ENCODE measurements at places on chromosomes 6 and 20. TPM values are rescaled to one million over a fixed set of nuclear protein-coding genes. Genes with fewer than 3 reads are reported as not detected.

DNA sequence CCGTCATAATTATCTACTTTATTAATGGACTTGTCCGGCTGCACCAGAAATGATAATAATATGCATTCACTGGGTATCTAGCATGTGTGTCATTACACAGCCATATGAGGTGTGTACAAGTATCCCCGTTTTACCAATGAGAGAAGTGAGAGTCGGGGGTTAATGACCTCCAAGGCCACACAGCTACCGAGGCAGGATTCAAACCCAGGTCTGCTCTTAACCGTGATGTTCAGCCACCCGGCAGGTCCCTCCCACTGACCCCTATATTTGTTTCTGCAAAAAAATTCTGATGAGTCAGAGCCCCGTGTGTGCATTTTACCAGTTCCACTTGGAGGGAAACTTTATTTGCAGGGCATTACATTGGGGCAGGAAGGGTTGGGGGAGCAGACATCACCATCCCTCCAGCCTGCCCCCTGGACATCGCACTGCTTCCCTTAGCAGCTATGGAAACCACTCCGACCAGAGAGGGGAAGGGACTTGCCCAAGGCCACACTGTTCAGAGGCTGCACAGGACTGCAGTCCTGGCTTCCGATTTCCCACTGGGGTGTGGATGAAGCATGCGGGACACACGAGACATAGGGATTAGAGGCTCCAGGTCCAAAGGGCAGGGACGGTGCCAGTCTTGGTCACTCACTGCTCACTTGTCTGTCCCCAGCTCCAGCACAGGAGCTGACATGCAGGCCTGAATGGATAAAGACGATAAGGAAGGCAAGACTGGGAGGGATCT, 10.1 kb upstream of the SRC start:
- DNase-seq, result no peak
- no peaks in the 10 kb centered on the region for H3K27me3 ChIP-seq
- no peak overlapping the region for H3K4me3 ChIP-seq
- peak overlapping the region; percentile 78 for H3K27ac ChIP-seq
- H3K4me1 ChIP-seq, result peaks cover 38% of the 10 kb centered on the region
- H3K36me3 ChIP-seq, result no peaks in the 10 kb centered on the region

DNA sequence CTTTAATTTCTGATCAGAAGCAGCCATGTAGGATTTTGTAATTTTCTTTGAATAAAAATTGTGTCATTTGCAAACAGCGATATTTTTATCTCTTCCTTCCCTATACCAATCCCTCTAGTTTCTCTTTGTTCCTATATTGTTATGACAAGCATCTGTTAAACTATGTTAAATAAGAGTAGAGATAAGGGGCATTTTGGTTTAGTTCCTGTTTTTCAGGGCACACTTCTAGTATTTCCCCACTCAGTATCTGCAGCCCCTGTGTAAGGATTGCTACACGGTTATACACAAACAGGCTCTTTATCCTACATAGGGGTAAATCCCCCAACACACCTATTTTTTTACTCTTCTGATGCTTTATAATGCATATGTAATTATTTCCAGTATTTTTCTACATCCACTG, 42.1 kb downstream of the TRERF1 start:
- no peaks in the 10 kb centered on the region for H3K36me3 ChIP-seq
- no peak overlapping the region for H3K4me3 ChIP-seq
- H3K27me3 ChIP-seq, result no peaks in the 10 kb centered on the region
- peaks cover 40% of the 10 kb centered on the region for H3K4me1 ChIP-seq
- no peak overlapping the region for H3K27ac ChIP-seq

- DNase-seq, result no peak
- H3K27ac ChIP-seq, result no peak overlapping the region
- H3K4me1 ChIP-seq, result no peaks in the 10 kb centered on the region
- no peaks in the 10 kb centered on the region for H3K36me3 ChIP-seq
These were observed 25.5 kb downstream of the LMBRD1 start for GRCh38 chr6:69771158-69771906.

DNA sequence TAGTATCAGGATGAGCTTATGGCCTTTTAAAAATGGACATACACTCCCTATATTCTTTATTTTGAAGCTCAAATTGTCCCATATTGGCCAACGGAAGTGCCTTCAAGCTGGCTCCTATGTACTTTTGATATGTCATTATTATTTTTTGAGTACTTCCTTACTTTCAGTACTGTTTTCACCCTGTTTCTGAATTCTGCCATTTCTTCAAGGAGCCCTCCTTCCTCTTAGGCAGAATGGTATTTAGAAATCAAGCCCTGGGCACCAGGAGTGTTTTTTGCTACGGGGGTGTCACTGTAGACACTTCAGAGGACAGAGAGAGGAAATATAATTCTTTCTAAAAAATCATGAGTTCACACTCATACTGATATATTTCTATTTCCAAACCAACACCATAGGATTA, 5.5 kb upstream of the MYLK4 start:
- H3K27ac ChIP-seq, result no peak overlapping the region
- H3K27me3 ChIP-seq, result no peaks in the 10 kb centered on the region
- H3K4me3 ChIP-seq, result no peak overlapping the region
- no peaks in the 10 kb centered on the region for H3K36me3 ChIP-seq
- no peak for DNase-seq
- no peaks in the 10 kb centered on the region for H3K4me1 ChIP-seq

- H3K4me1 ChIP-seq, result peaks cover 9% of the 10 kb centered on the region
- no peaks in the 10 kb centered on the region for H3K27me3 ChIP-seq
- no peak overlapping the region for H3K27ac ChIP-seq
- no peak for DNase-seq
- H3K36me3 ChIP-seq, result no peaks in the 10 kb centered on the region
- H3K4me3 ChIP-seq, result no peak overlapping the region
These were observed 131.6 kb downstream of the HFE start for GRCh38 chr6:26218824-26219223.

DNA sequence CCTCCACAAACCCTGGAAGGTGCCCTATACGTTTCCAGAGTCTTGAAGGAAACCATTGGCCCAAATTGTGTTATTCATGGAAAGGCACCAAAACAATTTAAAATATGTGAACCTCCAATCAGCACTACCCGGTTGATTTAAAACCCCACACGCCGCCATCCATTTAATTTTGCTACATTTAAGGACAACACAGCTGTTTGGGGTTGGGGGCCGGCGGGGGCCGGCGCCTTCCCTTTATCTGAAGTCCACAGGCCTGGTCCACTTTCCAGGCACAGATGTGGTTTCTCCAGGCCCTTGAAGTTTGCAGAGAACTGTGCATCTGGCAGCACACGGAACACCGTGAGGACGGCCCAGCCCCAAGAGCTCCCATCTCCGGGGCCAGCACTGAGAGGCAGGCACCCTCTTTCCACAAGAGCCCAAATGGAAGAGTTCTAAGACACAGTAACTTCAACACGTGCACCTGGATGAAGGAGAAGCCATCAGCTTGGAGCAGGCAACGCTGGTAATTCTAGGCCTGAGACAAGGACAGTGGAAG, 16.8 kb upstream of the FRMD1 start:
- no peaks in the 10 kb centered on the region for H3K36me3 ChIP-seq
- DNase-seq, result no peak
- H3K27ac ChIP-seq, result no peak overlapping the region
- H3K27me3 ChIP-seq, result no peaks in the 10 kb centered on the region

GRCh38 chr20:57660922-57661745, 40.9 kb upstream of the ZBP1 start:
- no peaks in the 10 kb centered on the region for H3K36me3 ChIP-seq
- H3K27me3 ChIP-seq, result no peaks in the 10 kb centered on the region
- H3K27ac ChIP-seq, result peak overlapping the region; percentile 51

- DNase-seq, result no peak
- H3K27ac ChIP-seq, result no peak overlapping the region
- no peaks in the 10 kb centered on the region for H3K4me1 ChIP-seq
- H3K36me3 ChIP-seq, result no peaks in the 10 kb centered on the region
These were observed 8.6 kb upstream of the IL22RA2 start for GRCh38 chr6:137181891-137182653.

The HLA-DRA gene
- 158 TPM for total RNA-seq

The RAE1 gene
- total RNA-seq, result 21.1 TPM

Measured in vagina (tissue), 2 donors.